ENCODE measurements at places on chromosomes 6 and 20. TPM values are rescaled to one million over a fixed set of nuclear protein-coding genes. Genes with fewer than 3 reads are reported as not detected.

DNA sequence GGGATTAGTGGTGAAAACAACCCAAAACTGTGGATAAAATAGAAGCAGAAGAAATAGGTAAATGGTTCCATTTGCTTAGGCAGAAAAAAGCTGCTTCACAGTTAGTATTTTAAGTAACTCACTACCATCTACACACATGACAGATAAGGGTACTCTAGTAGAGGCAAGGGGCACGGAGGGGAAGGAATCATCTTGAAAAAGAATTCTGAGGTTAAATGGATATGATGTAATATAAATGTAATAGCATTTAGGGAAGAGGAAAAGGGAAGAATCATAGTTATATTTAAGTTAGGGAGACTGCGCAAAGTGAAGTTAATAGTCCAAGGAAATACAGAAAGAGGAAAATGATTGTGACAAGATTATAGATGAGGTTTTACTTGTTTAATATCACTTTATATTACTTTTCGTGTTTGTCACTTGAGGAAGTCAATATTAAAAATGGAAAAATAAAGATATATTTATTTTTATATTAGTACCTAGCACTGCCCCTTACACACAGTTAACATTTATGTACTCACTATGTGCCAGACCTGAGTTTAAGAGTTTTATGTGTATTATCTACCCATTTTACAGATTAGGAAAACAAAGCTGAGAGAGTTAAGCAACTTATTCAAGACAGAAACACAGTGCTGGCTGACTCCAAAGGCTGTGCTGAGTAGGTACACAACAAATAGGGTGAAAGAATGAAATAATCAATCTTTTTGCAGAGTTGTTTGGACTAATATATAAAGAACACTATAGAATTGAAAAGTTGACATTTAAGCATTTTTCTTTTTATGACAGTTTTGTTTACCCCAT, 128.1 kb downstream of the REV3L start:
- H3K4me1 ChIP-seq, result peaks cover 4% of the 10 kb centered on the region
- no peak overlapping the region for H3K27ac ChIP-seq
- no peaks in the 10 kb centered on the region for H3K27me3 ChIP-seq
- no peak for DNase-seq
- H3K4me3 ChIP-seq, result no peak overlapping the region

GRCh38 chr6:51541847-51542246, 545.6 kb downstream of the PKHD1 start:
- H3K4me3 ChIP-seq, result no peak overlapping the region
- H3K36me3 ChIP-seq, result no peaks in the 10 kb centered on the region
- DNase-seq, result no peak
- no peak overlapping the region for H3K27ac ChIP-seq
- H3K27me3 ChIP-seq, result peaks cover 4% of the 10 kb centered on the region

DNA sequence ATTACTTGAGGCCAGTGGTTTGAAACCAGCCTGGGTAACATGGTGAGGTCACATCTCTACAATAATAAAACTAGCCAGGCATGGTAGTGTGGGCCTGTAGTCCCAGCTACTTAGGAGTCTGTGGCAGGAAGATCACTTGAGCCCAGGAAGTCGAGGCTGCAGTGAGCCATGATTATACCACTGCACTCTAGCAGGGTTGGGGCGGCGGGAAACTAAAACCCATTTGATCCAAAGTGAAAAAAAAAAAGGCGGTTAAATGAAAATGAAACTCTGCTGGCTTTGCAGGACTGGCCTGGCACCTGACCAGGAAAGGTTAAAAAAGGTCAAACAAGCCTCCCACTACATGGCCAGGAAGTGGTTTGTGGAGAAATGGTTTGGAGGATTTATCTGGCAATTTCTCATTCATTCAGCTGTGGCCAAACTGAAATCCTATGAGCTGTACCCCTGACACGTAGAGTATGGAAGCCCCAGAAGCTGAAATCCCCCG, 36.6 kb downstream of the MTRES1 start:
- DNase-seq, result no peak
- no peak overlapping the region for H3K4me3 ChIP-seq
- no peaks in the 10 kb centered on the region for H3K36me3 ChIP-seq
- peaks cover 7% of the 10 kb centered on the region for H3K4me1 ChIP-seq

GRCh38 chr6:32697031-32697430, 30.6 kb upstream of the HLA-DQB1 start:
- no peak for DNase-seq
- H3K4me3 ChIP-seq, result no peak overlapping the region
- no peak overlapping the region for H3K27ac ChIP-seq
- H3K27me3 ChIP-seq, result peaks cover 5% of the 10 kb centered on the region

GRCh38 chr20:63980317-63980805, 571 bp upstream of the PRPF6 start:
- no peak overlapping the region for H3K27ac ChIP-seq
- peaks cover 26% of the 10 kb centered on the region for H3K36me3 ChIP-seq
- DNase-seq, result no peak
- H3K4me1 ChIP-seq, result peaks cover 35% of the 10 kb centered on the region
- H3K4me3 ChIP-seq, result peak overlapping the region; percentile 61

DNA sequence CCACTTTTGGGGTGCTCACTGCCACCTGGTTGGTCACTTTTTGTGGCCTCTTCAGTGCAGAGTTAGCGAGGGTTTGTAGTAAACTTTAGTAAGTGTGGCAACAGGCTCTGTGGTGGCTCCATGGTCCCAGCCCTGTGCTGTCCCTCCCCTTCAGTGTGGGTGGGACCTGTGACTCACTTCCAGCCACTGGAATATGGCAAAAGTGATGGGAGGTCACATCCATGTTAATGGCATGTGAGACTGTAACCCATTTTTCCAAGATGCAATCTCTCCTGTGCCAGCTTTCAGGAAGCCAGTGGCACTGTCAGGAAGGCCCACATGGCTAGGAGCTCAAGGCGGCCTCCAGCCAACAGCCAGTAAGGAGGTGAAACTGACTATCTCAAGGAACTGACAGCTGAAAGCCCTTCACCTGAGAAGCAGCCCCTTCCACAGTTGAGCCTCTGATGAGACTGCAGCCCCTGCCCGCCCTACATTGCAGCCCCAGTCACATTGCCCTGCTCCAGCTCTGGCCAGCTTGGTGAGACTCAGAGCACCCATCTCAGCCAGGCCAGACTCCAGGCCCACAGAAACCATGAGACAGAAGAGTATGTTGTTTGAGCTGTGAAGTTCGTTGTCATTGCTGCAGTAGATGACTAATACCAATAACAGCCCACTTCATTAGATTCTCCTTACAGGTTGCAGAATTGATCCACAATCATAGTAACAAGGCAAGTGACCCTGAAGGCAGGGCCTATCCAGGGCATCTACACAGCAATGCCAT, 13.1 kb upstream of the CST7 start:
- no peaks in the 10 kb centered on the region for H3K27me3 ChIP-seq
- no peak for DNase-seq
- H3K4me1 ChIP-seq, result no peaks in the 10 kb centered on the region
- no peak overlapping the region for H3K27ac ChIP-seq
- no peaks in the 10 kb centered on the region for H3K36me3 ChIP-seq

GRCh38 chr6:55379895-55380294, 52.6 kb downstream of the GFRAL start:
- no peak for DNase-seq
- H3K27ac ChIP-seq, result no peak overlapping the region
- no peaks in the 10 kb centered on the region for H3K27me3 ChIP-seq
- H3K4me3 ChIP-seq, result no peak overlapping the region

DNA sequence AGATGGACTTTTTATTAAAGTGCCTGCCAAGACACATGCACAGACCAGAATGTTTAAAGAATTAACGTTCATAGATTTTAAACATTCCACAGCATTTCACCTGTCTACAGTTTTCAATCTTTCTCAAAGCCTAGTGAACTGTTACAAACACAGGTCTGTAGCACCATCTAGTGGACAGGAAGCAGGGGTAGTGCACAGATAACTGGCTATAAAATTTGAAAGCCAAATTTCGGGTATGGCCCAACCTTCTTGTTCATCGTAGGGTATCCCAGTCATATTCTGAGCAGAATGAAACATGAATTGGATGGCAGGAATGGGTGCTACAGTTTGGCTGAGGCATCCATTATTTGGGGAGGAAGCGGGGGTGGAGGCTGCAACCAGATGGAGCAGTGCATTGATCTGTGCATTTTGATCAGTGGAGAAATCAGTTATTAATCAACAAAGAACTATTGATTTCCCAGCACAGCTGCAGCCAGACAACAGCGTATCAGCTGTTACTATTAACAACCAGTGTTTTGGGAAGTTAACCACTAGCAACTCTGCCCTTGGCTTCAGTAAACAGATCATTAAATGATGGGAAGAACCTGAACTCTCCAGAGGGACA, 56.1 kb upstream of the B3GAT2 start:
- no peak for DNase-seq
- H3K4me1 ChIP-seq, result no peaks in the 10 kb centered on the region
- no peaks in the 10 kb centered on the region for H3K36me3 ChIP-seq
- no peaks in the 10 kb centered on the region for H3K27me3 ChIP-seq
- H3K27ac ChIP-seq, result no peak overlapping the region

The BPIFB2 gene
- not detected for total RNA-seq

The HLA-DOA gene
- not detected for total RNA-seq

The C20orf141 gene
- total RNA-seq, result not detected

The MOG gene
- not detected for total RNA-seq

The CRISP3 gene
- not detected for total RNA-seq

The TSPO2 gene
- total RNA-seq, result not detected
